ENCODE measurements at places on chromosomes 5 and 9.

DNA sequence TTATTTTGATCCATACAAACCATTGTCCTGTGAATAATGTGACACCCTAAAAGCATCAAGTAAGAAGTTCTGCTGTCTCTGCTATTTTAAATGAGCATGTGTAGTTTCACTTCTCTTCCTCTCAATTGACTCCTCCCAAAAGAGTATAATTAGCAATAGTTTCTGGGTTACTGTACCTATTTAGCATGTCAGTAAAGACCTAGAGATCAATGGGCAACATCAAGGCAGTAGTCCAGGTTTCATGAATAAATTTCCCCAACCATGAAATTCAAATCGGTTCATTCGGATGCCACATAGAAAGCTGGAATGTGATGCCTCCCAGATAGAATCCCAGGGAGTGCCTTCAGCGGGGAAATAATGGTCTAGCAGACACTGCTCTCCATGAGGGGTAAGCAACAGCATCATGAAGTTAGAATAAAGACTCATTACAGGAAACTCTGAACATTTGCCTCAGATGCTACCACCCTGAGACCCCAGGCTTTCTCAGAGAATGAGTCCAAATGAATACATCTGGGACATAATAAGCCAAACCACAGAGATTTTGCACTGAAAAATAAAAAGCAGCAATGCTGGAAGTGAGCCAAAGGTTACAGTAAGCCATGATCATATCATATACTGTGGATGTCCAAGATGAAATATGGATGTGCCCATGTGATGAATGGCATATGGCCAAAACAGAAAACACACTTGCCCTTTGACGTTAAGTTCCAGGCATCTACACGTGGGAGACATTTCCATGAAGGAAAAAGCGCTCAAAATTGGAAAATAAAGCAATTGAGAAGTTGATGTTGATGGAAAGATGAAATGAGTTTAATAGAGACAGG lies 1107.0 kb upstream of the SEMA6A start:
- DNase-seq, result no peak

DNA sequence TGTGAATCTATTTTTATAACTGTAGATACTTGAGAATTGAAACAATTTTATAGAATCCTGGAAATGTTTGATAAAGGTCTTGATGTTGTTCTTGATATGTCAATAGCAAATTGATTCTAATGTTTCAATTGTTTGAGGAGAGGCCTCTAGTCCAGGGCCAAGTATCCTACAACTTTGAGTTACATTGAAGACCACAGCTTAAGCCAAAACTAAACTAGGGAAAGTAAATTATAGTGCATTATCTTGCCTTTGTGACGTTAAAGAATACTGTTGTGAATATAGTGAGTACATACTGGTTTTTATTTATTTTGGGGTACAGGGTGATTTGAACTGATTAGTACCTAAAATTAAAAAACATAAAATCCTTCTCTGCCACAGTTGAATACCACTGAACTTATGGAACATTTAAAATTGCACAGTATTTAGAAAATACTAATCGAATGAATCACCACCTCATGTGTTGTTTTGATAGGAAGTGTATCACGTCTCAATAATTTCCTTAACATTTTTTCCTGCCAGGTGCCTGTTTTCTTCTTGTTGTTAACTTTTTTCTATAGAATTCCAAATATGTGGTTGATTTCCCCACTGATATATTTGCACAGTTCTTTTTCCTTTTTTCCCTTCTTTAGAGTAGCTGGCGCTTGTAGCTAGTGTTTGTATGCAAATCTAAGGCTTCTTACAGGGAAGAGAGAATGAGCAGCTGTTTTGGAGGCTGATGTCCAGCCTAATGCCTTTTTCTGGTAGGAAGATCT lies 12.5 kb downstream of the ARHGEF28 start:
- DNase-seq, result no peak

DNA sequence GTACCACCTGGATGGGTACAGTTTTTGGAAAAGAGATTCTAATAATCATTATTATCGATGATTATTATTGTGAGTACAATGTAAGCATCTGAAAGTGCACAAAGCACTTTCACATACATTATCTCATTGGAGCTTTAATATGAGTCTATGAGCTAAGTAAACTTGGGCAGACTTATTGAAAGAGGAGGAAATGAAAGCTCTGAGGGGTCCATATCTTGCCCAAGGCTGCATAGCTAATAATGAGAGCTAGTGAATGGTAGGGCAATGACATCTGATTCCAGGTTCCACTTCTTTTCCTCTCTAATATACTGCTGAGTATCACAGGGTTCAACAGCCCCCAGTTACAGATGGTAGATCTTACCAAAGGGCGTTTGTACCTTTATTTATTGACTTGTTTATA lies 26.1 kb downstream of the TIMD4 start:
- no peak for DNase-seq

DNA sequence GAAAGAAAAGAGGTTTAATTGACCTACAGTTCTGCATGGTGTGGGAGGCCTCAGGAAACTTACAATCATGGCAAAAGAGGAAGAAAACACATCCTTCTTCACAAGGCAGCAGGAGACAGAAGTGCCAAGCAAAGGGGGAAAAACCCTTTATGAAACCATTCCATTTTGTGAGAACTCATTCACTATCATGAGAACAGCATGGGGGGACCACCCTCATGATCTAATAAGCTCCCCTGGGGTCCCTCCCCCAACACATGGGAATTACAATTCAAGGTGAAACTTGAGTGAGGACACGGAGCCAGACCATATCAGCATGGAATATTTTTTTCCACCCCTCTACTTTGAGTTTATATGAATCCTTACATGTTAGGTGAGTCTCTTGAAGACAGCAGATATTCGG lies 173.7 kb downstream of the PHF2 start:
- DNase-seq, result no peak

- DNase-seq, result no peak
These were observed 9.3 kb downstream of the CLPTM1L start for GRCh38 chr5:1335540-1336095.

GRCh38 chr5:127565586-127566270 lies 48.3 kb downstream of the PRRC1 start:
- no peak for DNase-seq

DNA sequence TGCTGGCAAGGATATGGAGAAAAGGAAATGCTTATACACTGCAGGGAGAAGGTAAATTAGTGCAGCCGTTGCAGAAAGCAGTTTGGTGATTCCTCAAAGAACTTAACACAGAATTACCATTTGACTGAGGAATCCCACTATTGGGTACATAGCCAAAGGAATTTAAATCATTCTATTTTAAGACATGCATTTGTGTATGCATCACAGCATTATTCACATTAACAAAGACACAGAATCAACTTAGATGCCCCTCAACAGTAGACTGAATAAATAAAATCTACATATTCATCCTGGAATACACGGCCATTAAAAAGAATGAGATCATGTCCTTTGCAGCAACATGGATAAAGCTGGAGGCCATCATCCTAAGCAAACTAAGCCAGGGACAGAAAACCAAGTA lies 510.1 kb upstream of the CDH9 start:
- DNase-seq, result no peak

GRCh38 chr9:115058175-115058574 lies 59.8 kb downstream of the TNC start:
- no peak for DNase-seq

DNA sequence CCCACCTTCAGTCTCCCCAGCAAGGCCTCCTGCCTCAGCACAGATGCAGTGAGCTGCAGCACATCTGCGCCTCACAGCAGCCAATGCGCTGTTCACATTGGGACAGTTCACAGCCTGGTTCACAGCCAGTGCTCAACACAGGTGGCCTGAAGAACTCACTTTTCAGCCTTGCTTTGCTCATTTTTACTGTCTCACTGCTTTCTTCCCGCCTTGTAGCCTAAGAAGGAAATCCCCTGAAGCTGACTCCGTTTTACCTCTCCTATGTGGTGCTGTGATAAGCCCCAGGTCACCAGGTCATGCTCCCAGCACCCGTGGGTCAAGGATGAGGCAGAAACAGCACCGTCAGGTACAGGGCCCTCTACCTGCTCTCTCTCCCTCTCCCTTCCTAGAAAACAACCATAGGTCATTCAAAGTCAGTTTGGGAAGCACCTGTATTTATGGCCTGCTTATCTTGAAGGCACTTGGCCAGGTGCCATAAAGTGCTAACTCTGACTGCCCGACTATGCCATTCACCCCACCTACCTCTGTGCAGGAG lies 1.1 kb downstream of the GCNT4 start:
- DNase-seq, result no peak

DNA sequence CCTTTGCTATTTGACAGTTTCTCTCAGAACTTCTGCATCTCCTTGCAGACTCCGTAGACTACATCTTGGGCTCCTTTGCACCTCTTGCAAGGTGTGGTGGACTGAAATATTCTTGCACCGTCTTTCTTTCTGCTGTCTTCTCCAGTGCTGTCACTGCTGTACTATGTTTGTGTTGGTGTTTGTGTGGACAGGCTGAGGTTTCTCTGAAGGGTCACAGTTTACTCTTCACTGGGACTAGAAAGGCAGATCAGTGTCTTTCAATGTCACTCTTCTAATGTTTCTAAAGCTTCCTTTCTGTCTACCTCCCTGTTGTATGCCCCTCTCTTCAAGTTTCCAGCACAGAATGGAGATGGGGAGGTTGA lies 410.0 kb upstream of the CD180 start:
- DNase-seq, result no peak

DNA sequence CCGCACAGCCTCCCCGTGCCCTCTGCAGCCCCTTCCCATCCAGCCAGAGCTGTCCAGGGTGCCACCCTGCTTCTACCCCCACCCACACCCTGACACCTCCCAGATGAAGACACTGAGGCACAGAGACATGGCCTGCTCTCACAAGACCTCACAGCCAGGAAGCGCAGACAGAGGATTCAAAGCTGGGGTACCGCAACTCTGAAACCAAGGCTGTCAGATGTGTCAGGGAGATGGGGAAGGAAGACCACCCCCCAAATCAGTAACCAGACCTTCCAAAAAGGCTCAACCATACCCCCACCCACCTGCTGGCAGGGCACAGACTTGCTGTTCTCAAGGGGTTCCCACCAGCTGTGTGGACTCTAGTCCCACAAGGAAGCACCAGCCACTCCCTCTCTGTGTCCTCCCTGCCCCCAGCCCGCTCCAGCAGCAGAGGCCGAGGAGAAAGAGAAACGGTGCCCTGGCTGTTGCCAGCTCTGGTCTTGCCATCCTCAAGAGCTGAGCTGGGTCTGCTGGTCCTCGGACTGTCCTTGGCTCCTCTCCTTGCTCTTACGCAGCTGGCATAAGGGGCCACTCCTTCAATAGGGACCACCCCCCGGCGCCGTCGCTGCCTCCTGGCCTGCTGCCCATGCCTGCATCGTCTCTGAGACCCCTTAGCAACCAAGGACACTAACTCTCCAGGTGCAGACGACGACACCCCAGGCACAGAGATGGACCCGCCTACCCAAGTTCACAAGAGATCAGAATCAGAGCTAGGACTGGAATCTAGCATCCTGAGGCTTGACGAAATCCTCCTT lies 699 bp downstream of the AKNA start:
- DNase-seq, result no peak

DNA sequence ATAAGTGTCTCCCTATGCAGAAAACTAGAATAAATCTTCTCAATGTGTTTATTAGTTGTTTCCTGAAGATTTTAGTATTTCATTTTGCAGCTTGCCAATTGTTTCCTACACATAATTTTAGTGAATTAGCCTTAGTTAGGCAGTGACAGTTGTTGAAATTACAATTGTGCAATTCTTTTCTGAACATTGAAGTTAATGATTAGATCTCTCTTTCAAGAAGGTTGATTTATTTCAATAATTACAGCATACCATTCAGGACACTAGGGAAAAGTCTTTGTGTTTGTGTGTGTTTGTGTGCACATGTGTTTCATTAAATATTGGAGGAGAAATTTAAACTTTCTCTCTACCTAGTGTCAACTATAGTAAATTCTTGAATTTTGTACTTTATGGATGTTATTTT lies 199.6 kb upstream of the MPDZ start:
- no peak for DNase-seq

Data from cortex of kidney (tissue), 1 donor.